ENCODE measurements at places on chromosomes 1 and 21. TPM values are rescaled to one million over a fixed set of nuclear protein-coding genes. Genes with fewer than 3 reads are reported as not detected.

The LPAR3 gene
- 0.56 TPM for total RNA-seq

DNA sequence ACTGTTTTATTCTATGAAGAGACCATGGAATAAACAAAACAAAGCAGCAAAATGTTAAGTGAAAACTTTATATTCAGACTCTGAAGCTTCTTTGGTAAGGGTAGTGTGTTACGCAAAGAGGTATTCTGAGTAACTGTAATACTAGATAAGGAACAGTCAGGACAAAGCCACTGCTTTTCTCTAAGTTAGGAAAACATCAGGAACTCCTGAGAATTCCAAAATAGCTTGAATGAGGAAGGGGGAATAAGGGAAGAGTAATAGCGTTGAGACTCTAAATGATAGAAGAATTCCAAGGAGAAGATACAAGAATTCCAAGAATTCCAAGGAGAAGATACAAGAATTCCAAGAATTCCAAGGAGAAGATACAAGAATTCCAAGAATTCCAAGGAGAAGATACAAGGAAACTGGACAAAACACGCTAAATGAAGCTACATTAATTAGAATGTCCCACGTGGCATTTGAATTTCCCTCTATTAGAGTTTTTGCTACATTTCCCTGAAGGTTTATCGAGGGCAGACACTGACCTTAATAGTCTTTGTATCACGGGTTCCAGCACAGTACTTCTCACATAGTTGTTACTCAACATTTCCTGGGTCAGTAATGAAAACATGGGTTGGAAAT is 71.5 kb downstream of the SMYD3 start:
- H3K4me1 ChIP-seq = no peaks in the 10 kb centered on the region
- H3K27ac ChIP-seq = no peak overlapping the region
- no peaks in the 10 kb centered on the region for H3K27me3 ChIP-seq
- no peak overlapping the region for H3K4me3 ChIP-seq
- no peaks in the 10 kb centered on the region for H3K36me3 ChIP-seq

DNA sequence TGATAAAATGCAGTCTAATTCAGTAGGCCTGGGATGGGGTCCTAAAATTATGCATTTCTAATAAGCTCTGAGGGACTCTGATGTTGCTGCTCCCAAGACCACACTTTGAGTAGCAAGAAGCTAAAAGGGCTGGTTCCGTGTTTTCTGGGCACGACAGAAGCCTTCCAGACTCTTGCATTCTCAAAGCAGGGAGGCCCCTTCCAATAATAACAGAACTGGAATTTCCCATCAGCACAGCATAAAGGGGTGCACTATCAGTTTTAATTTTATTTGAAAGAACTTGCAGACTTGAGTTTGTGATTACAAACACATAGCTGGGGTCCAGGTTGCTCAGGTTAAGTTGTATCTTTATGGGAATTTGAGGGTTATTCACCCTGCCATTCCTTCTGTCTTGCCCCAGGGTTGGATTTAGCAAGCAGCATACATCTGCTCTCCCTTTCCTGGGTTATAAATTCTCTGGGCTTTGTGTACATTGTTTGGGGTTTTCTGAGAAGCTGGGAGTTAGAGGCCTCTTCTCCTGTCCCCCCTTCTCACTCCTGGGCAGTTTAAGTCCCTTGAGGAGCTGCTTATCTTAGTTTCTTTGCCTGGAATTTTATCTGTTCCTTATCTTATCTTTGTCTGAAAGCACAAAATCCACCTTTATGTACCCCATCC is 94.2 kb upstream of the SLC2A1 start:
- H3K4me1 ChIP-seq = no peaks in the 10 kb centered on the region
- H3K36me3 ChIP-seq = no peaks in the 10 kb centered on the region

GRCh38 chr21:39675993-39676661 is 63.4 kb downstream of the B3GALT5 start:
- H3K27ac ChIP-seq = no peak overlapping the region
- DNase-seq = no peak
- no peaks in the 10 kb centered on the region for H3K36me3 ChIP-seq

The S100A13 gene
- total RNA-seq = 5.3 TPM

- no peaks in the 10 kb centered on the region for H3K36me3 ChIP-seq
- no peaks in the 10 kb centered on the region for H3K4me1 ChIP-seq
These were observed 1.4 kb downstream of the PRAMEF18 start for GRCh38 chr1:13224480-13225060.

The SGIP1 gene
- 0.17 TPM for total RNA-seq
